ENCODE measurements at places on chromosomes 3 and 15.

- DNase-seq, result no peak
Observed at GRCh38 chr3:112579232-112579631, 17.4 kb downstream of the SLC35A5 start.

- no peak for DNase-seq
Observed at GRCh38 chr3:189572249-189572648, 58.9 kb upstream of the TP63 start.

GRCh38 chr15:62599791-62600777, 435.0 kb upstream of the C2CD4B start:
- DNase-seq, result no peak

GRCh38 chr3:123606527-123606926, 21.7 kb upstream of the HACD2 start:
- DNase-seq, result no peak

- no peak for DNase-seq
Observed at GRCh38 chr15:62505762-62506161, 340.7 kb upstream of the C2CD4B start.

DNA sequence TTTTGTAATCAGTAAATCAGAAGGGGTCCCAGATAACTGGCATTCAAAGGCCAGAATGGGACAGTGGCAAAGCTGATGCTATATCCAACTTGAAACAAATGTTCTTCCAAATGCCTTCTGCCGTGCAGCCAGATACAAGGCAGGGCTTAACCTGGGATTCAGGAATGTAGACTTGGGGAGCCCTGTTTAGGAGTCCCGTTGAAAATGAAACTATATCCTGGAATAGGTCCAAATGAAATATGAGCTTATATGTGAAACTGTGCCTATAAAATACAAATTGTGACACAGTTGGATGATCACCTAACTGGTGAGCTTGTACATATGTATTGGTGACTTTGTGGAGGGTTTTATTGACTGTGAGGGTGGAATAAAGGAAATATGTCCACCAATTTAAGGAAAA, 28.7 kb downstream of the FRMD4B start:
- no peak for DNase-seq

DNA sequence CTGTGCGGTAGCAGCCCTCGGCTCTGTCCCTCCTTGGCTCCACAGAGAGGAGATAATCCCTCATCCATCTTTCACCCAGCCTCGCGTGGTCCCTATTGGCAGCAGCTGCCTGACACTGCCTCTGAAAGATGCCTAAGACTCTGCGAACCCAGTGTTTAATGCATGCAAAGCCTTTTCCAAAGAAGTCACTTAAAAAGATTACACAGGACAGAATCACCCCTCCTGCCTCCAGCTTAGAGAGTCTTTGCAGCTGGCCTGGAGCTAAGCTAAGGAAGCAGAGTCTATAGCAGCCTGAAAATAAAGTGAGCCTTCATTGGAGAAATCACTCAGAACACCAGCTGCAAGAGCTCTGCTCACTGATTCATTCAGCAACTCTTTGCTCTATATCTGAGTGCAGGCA, 247.2 kb downstream of the SHQ1 start:
- no peak for DNase-seq

DNA sequence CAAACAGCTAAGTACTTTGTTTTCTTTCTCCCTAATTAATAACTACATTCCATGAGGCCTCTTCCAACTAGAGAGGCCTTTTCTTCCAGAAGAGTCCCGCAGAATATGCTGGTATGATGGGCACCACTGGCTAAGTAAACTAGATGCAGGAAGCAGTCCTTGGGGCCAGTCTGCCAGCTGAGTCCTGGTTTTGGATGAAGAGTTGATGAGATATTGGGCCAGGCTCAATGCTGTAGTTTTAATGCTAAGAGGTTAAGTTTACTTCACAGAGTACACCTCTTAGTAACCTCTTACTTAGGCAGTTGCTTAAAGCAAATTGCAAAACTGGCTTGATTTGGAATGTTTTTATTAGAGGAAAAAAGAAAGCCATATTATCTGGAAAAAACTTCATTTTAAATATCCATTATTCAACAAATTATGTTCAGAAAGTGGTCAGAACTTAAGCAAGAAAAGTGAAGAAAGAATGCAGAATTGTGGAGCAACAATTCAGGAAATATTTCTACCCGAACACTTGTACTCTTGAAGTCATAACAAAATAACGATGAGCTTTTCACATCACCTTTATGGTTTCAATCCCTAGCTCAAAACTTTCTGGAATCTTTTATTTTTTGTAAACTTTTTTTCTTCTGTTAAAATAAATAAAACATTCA, 178.4 kb upstream of the CDIN1 start:
- DNase-seq, result no peak
